Islet precursor cell (in vitro differentiated cells): ENCODE measurements at places on chromosomes 5 and 9.

DNA sequence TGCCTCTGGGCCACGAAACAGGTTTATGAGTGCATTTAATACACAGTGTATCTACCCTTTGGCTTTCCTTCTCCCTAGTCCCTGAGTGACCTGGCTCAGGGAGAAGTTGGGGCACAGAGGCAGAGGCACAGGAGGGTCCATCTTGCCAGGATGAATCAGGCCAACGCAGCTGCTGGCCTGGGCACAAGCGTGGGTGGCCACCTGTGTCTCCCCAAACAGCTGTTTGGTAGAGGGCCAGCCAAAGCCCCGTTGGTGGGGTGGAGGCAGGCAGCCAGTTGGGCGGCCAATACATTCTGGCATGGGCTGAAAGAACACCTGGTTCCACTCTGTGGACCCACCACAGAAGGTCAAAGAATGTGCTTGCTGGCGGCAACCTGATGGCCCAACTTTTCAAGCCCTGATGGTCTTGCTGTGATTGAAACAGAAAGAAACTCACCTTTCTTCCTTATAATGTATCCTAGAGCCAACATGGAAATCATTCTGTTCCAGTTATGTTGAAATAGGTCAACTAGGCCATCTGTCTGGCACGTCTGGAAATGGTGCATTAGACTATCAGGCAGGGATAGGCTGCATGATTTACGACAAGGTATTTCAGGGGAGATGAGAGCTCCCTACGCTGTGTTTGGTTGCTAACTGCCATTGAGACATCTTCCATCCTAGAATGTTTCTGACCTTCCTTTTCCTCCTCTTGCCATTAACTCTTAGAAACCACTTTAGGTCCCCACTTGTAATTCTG is 337.4 kb downstream of the ADAMTS6 start:
- DNase-seq = no peak

DNA sequence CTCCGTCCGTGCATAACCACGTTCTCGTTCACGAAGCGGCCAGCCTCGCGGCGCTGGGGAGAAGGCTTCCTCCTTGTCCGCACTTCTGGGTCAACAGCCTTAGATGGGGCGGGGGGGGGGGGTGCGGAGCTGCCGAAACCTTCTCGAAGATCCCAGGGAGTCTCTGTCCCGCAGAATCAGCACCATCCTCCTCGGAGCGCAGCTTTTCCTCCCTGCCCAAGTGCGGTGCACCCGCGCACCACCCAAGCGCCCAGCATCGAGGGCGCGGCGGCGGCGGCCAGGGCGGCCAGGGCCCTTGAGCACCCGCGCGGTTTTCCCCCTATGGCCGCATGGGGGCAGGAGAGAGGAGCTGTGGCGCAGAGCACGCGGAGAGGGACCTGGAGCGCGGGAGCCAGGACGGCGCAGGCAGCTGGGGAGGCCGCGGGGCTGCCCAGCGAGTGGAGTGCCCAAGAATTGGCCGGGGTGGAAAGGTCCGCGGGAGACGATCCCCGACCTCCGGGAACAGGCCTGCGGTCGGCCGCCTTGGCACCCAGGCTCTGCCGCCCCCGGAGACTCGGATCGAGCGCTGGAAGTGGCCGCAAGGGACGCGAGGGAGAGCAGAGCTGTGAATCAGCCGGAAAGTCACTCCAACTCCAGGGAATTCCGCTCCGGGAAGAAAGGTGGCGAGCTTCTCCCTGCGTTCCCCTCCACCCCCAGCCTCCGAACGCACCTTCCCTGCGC is 43.1 kb downstream of the TMEM174 start:
- peak; percentile 90 for DNase-seq

DNA sequence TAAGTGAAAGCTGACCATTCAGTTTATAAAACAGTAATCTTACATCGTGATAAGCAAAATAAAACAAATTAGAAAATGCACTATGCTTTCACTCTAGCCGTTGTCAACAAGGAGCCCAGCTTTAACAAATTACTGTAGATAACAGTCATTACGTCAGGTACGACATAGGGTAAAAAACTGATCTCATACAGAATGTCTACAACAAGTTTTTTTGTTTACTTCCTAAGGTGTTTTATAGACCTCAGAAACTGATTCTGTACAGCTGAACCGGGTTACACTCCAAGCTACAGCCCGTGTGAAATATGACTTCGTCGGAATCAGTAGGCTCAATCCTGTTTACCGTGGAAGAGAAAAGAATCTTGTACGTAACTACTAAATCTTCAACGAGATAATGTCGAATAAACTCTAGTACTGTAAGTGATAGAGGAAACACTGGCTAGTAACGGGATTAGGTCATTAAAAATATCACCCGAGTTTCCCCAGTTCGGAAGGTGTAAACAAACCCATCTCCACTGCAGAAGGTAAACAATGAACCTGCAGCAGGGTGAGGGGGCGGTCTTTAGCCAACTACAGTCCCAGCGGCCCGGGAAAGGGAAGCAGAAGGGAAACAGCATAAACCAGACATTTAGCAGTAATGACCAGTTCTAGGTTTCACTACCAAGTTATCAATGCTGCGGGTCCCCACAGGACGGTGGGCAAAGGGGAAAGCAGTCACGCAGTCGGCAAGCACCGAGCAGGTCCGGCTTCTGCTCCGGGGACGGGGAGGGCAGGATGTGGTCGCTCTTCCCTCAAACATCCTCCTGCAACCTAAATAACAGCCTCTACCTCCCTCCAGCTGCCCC is 1.1 kb downstream of the RICTOR start:
- DNase-seq = peak; percentile 75

GRCh38 chr9:104073098-104073769 is 20.9 kb upstream of the SMC2 start:
- no peak for DNase-seq

DNA sequence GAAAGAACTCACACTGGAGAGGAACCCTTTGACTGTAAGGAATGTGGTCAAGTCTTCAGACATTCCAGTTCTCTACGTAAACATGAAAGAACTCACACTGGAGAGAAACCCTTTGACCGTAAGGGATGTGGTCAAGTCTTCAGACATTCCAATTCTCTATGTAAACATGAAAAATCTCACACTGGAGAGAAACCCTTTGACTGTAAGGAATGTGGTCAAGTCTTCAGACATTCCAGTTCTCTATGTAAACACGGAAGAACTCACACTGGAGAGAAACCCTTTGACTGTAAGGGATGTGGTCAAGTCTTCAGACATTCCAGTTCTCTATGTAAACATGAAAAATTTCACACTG is 32.6 kb downstream of the MAPK9 start:
- no peak for DNase-seq

GRCh38 chr5:176373100-176373818 is 8.0 kb downstream of the ARL10 start:
- DNase-seq = no peak

DNA sequence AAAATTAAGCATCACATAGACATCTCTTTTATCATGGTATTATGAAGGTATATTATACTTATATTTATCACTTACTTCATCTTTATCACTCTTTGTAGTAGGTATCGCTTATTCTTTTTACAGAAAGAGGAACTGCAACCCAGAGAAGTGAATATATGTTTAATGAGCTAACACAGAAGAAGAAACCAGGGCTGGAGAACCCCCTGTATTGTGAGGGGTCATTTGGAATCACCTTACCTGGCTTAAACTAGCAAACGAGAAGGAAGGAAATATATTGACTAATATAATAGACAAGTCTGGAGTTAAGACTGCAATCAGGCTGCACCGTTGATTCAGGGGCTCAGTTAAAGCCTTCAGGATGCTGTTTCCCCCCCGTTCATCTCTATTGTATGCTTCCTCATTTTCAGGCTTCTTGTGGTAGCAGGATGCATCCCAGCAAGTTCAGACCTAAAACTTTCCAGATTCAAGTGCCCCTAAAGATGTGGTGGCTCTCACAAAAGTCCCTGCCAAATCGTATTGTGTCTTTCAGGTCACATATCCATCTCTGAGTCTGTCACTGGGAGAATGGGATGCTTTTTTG is 146.4 kb downstream of the GCNT1 start:
- DNase-seq = no peak

- no peak for DNase-seq
Measured at GRCh38 chr5:165521816-165522610, 2016.6 kb downstream of the MAT2B start.

DNA sequence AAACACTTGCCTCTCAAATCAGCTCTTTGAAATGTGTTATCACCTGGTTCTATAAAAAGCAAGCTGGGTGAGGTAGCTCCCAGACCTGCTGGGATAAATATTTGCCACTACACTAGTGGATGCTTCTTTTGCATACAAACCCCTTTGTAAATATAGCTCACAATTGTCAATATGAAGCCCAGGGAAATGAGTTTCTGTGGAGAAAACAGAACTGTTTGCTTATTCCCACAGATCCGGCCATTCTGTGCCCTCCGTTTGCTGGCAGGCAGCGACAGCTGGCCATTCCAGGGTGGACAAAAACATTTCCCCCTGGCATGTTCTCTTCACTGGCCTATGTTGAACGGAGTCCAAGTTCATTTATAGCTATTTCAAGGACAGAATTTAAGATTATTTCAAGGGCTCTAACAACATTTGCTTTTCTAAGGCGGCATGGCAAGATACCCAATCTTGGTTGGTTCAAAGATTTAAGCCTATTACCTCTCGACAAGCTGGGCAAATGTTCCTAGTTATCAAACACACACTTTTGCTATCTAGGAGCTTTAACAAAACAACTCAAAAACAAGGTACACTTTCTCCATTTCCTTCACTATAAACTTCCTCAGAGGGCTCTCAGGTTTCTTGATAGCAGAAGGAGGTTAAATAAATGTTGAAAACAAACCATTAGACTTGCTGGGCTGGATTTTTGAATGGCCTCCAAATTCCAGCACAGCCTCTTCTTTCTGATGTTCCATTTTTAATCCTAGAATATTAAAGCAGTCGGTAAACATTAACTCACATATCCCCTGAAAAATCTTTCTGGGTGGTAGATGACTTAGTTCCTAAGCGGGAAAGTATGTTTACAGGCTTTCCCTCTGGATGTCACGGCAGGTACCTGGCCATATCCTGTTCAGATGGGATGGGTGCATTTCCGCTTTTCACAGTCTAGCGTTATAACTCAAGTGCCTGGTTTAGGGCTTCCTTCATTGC is 332.3 kb downstream of the PLK2 start:
- no peak for DNase-seq
